ENCODE measurements at places on chromosomes 7 and 10. TPM values are rescaled to one million over a fixed set of nuclear protein-coding genes. Genes with fewer than 3 reads are reported as not detected.

Gene RADIL
- 5.4 TPM for total RNA-seq

Gene GRM3
- total RNA-seq = 3.4 TPM

Gene RNF133
- total RNA-seq = 0.39 TPM

Gene AEBP1
- 39.4 TPM for total RNA-seq

Gene TET1
- 68.5 TPM for total RNA-seq

Gene CHRM2
- 0.17 TPM for total RNA-seq

Gene OR6B1
- not detected for total RNA-seq

Gene MAGI2
- total RNA-seq = 27.3 TPM

Gene ITGB8
- total RNA-seq = 3.6 TPM

Gene RASA4B
- total RNA-seq = 2.6 TPM

Gene CCDC71L
- 16.7 TPM for total RNA-seq

Gene FRAT1
- total RNA-seq = 5.2 TPM

Gene USP54
- 56.6 TPM for total RNA-seq

Gene ELAPOR2
- total RNA-seq = 32.9 TPM

Gene TEX47
- not detected for total RNA-seq

Gene ACHE
- 4.8 TPM for total RNA-seq

Gene CCDC146
- total RNA-seq = 2.4 TPM

Measured in H1 (cell line).